ENCODE measurements at places on chromosomes 2 and 18.

- no peak for DNase-seq
These were observed 38.5 kb downstream of the PARD3B start for GRCh38 chr2:204583773-204584172.

DNA sequence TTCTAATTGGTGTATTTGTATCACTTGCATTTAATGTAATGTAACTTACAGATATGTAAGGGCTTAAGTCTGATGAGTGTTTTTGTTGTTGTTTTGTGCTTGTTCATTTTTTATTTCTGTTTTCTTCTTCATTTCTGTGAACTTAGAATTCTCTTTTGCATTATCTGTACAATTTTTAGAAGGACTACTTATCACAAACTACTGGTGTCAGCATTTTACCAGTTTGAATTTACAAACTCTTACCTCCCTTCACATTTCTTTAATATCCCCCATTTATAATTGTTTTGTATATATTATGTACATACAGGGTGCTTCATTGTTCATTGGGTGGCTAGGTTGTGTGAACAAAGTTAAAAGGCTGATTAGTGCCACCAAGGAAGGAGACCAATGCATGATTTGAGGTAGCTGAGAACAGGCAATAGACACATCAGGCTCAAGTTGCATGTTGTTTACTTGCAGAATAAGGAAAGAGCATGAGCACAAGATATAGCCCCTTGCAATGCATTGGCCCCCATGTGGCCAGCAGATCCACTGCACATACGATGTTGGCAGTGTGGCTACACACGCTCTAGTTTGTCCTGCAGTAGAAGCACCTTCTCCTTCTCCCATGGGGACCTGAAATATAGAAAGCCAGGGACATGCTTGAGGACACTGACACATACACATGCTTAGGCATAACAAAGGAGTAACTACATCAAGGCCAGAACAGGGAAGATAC lies 198.2 kb downstream of the CD8B2 start:
- DNase-seq: no peak

GRCh38 chr2:10211844-10212422 lies 89.4 kb downstream of the RRM2 start:
- no peak for DNase-seq

DNA sequence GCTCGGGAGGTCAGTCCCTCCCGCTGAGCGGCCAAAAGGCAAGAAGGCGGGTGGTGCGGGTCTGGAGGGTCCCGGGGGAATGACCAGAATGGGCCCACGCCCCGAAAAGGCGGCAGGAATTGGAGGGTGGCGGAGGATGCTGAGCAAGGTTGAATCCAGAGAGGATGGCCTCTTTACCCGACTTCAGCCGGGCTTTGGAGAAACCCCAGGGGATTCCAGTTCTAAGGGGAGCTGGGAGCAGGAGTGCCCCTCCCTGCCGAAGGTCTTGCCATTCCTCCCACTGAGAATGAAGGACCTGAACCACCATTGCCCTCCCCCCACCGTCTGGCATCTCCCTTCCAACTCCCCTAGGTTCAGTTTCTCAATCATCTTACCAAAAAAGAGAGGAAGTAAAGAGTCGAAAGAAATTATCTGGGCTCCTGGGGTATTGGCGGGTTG lies 38.9 kb upstream of the ATP6V1B1 start:
- no peak for DNase-seq

- no peak for DNase-seq
These were observed 571.9 kb upstream of the PKDCC start for GRCh38 chr2:41475959-41476358.

- no peak for DNase-seq
These were observed 693.1 kb downstream of the DCC start for GRCh38 chr18:53033128-53033527.

DNA sequence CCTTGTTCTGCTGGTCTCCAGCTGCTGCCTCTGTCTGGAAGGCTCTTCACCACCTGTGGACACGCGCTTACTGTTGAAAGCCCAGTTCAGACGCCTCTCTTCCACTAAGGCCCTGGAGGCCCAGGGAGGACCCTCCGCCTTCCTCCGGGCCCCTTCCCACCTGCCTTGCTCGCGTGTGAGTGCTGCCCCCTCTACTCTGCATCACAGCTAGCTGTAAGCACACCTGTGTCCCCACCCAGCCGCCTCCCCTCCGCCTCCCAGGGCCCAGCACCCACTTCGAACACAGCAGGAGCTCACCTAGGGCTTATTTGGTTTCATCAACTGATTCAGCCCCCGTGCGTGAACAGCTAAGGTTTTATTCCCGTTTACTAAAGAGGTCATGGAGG lies 49.7 kb downstream of the KCNF1 start:
- no peak for DNase-seq

GRCh38 chr18:50193796-50194630 lies 934 bp downstream of the MYO5B start:
- no peak for DNase-seq

GRCh38 chr2:98948956-98949739 lies 13.1 kb upstream of the CRACDL start:
- no peak for DNase-seq

DNA sequence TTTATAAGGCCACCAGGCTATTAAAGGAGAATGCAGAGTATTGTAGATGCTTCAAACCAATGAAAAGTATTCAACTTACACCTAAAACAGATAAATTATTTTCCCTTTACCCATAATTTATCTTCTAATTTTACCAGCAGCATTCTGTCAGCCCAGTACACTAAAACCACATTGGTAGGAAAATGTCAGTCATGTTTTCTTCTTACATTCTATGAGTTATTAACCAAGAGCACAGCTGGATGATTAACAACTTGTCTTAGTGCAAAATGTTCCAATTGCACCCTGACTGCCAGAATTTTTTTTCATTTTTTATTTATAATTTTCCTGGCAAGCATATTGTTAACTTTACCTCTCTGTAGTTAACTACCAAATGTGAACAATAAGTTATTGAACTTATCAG lies 79.0 kb upstream of the WDR75 start:
- no peak for DNase-seq

DNA sequence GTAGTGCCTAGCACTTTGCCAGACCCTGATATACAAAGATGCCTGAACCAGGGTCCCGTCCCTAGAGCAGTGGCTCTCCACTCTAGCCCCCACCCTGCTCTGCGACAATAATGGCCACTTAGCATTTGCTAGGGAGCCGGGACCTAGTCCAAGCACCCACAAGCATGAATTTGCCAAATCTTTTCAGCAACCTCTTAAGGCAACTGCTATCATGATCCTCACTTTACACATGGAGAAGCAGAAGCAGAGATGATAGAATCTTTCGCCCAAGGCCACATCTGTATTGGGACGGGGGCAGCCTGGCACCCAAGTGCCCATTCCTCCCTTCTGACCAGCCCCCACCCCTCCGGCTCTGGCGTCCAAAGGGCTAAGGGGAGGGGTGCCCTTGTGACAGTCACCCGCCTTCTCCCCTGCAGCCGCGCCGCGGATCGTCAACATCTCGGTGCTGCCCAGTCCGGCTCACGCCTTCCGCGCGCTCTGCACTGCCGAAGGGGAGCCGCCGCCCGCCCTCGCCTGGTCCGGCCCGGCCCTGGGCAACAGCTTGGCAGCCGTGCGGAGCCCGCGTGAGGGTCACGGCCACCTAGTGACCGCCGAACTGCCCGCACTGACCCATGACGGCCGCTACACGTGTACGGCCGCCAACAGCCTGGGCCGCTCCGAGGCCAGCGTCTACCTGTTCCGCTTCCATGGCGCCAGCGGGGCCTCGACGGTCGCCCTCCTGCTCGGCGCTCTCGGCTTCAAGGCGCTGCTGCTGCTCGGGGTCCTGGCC lies 13.0 kb downstream of the SIGLEC15 start:
- no peak for DNase-seq

DNA sequence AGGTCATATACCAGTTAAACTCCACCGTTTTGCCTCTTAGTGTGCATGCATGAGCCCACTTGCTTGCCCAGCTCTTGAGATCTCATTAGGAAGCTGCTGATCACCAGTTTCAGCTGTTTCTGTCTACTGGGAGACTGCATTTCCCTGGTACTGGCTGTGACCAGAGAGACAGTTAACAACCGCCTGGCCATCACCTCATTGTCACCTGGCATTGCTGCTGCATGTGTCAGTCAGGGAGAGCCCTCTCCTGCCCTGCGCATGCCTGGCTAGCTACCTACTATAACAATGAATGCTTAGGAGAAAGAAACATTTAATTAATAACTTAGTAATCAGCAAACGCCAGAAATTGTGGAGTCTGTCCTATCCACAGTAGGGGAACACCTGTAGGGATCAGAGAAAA lies 265.8 kb upstream of the CYRIA start:
- no peak for DNase-seq
